ENCODE measurements at places on chromosomes 11 and 22. TPM values are rescaled to one million over a fixed set of nuclear protein-coding genes. Genes with fewer than 3 reads are reported as not detected.
A peak's percentile ranks its signal among the peaks of the same experiment; 100 is the strongest.

Gene TEX54
- not detected for total RNA-seq

Gene TMPRSS13
- total RNA-seq, result 1.8 TPM

Gene OR52A1
- total RNA-seq, result not detected

DNA sequence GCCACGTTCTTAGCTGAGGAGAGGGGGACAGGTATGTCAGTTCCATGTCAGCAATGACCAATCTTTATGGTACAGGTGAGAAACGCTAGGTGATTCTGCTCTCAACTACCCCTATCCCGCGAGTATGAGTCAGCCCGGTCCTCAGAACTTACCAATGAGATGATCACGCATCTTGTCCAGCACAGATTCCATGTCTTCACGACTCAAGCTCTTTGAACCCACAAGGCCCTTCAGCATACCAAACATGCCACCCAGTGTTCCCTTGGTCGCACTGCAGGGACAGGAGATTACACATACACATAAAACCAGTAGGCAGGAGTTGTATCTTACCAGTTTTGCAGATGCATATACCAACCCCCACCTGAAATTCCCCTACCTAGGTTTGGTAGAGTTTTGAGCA is 2.9 kb downstream of the SRPRA start:
- no peaks in the 10 kb centered on the region for H3K27me3 ChIP-seq
- peaks cover 16% of the 10 kb centered on the region for H3K4me1 ChIP-seq
- no peak overlapping the region for H3K4me3 ChIP-seq

DNA sequence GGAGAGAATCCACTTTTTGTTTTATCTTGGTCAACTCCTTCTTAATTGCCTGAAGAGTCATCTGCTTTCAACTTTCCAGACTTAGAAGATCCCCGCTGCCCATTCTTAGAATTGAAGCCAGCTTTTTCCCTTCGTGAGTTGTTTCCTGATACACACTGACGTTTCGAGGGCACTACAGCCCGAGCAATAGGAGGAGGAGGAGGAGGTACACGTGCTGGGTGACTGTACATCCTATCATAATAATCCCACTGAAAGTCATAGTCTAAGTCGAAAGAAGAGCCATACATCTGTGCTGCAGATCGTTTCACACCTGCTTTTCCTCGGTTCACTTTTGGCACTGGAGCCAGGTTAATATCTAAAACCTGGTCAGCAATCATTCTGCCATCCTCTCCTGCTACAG is 606.1 kb downstream of the DLG2 start:
- no peaks in the 10 kb centered on the region for H3K4me1 ChIP-seq
- no peak overlapping the region for H3K27ac ChIP-seq
- H3K27me3 ChIP-seq, result no peaks in the 10 kb centered on the region
- H3K4me3 ChIP-seq, result no peak overlapping the region
- no peak for DNase-seq
- H3K36me3 ChIP-seq, result no peaks in the 10 kb centered on the region

DNA sequence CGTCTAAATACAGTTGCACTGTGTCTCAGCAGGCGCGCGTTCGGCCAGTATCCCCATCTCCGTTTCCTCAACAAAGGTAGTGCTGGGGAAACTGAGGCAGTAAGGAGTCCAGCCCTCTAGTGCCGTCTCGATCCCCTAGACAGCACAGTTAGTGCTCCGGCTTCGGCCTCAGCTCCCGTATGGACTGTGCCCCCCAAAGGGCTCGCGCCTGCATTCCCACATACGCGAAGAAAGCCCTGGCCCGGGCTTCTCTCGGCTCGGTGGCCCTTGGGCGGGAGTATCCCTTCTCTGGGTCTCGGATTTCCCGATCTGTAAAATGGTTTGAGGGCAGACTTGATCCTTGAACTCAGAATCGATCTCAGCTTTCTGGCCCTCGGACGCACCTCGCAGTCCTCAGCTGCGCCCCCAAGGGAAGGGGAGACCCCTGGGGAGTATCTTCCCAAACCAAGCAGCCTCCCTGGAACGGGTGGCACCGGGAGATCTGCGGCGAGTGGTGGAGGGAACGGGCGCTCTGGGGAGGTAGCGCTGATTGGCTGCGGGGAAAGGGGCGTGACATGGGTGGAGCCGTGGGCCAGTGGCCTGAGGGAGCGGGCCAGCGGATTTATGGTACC is 759 bp upstream of the PEX16 start:
- H3K4me1 ChIP-seq, result peaks cover 57% of the 10 kb centered on the region
- H3K27ac ChIP-seq, result peak overlapping the region; percentile 91
- H3K4me3 ChIP-seq, result peak overlapping the region; percentile 85
- H3K27me3 ChIP-seq, result peaks cover 7% of the 10 kb centered on the region
- DNase-seq, result peak; percentile 51
- peaks cover 26% of the 10 kb centered on the region for H3K36me3 ChIP-seq

GRCh38 chr11:20632169-20632532 is 32.7 kb downstream of the SLC6A5 start:
- H3K4me1 ChIP-seq, result no peaks in the 10 kb centered on the region
- no peak overlapping the region for H3K4me3 ChIP-seq
- no peak overlapping the region for H3K27ac ChIP-seq
- H3K27me3 ChIP-seq, result no peaks in the 10 kb centered on the region

DNA sequence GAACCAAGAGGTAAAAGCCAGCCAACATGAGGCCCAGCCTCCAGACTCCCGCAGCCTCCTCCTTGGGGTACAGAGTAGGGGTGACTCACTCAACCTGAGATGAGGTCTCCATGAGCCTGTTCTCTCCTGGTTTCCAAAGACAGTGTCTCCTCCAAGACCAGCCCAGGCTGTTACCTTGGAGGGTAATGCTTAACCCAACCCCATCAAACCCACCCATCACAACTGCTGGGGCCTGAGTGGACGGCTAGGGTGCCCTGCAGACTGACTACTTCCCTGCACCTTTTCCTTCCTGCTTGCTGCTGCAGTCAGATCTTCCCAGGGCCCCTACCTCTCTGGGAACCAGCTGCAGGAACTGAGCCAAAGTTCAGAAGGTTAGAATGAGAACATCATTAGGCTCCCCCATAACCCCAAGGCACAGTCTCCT is 5.1 kb upstream of the NOL12 start:
- H3K36me3 ChIP-seq, result peaks cover 5% of the 10 kb centered on the region
- no peaks in the 10 kb centered on the region for H3K27me3 ChIP-seq
- H3K4me1 ChIP-seq, result peaks cover 42% of the 10 kb centered on the region
